GM18507 (cell line): ENCODE measurements at places on chromosomes 2 and 18.

DNA sequence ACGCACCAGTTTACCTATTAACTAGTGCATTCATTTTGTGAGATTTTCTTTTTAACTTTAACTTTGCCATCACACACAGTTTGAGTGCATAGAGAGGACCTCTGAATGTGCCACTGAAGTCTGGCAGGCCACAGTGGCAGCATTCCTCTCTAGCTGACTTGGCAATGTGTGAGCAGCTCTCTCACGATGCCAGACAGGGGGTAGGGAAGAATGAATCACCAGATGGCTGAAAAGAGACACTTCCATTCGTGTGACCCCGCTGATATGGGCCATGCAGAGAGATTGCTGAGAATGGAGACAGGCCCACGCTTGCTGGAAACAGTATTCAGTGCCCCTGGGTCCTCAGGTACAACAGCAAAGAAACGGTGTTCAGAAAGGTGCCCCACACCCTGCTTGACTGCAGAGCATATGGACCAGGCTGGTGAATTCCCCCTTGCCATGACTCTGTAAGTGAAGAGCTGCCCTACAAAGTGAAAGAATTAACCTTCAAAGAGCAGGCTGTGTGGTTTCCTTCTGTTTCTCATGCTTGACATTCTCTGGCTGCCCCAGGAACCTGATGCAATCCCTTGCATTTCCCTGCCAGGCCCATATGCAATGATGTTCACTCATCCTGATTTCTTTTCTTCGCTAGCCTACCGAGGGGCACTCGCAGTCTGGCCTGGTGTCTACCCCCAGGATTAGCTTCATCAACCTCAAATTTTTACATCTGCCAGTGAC lies 236.1 kb downstream of the CDH20 start:
- no peak for DNase-seq

DNA sequence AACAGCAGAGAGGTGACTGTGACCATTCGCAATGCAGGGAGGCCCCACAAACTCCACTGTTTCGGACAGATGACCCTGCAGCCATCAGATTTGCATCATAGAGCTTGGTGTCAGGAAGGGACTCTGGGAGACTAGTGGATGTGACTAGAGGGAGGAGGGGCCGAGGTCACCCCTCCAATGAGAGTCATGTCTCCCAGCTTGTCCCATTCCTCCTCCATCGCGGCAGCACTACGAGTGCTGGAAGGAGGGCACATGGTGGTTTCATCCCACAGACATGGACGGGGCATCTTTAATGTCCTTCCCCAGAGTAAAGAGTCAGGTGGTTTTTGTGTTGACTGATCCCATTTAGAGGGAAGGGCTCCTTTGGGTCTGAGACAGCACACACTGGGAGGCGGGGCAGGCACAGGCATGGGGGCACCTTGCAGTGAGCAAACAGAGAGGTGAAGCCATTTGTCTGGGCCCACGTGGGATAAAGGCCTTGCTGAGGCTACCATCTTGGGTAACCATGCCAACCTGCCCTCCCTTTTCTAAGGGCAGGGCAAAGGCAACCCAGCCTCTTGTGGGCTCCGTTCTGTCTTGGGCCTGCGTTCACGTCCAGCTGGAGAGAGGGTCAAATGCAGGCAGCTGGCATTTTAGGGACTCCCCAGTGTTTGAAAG lies 208.1 kb downstream of the ASB1 start:
- no peak for DNase-seq

DNA sequence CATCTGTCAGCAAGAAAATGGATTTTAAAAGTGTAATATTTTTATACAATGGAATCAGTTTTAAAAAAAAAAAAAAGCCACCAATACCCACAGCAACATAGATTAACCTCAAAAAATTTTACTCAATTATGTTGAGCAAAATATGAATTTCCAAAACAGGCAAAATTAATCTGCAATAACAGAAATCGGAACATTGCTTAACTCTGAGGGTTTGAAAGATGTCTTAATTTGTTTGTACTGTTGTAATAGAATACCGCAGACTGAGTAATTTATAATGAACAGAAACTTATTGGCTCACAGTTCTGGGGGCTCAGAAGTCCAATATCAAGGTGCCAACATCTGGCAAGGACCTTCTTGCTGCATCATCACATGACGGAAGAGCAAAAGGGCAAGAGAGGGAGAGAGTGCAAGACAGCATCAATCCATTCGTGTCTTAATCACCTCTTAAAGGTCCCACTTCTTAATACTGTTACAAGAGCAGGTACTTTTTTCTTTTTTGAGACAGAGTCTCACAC lies 31.8 kb upstream of the TNFAIP6 start:
- no peak for DNase-seq

GRCh38 chr18:77895250-77895649 lies 645.6 kb downstream of the GALR1 start:
- DNase-seq: no peak

DNA sequence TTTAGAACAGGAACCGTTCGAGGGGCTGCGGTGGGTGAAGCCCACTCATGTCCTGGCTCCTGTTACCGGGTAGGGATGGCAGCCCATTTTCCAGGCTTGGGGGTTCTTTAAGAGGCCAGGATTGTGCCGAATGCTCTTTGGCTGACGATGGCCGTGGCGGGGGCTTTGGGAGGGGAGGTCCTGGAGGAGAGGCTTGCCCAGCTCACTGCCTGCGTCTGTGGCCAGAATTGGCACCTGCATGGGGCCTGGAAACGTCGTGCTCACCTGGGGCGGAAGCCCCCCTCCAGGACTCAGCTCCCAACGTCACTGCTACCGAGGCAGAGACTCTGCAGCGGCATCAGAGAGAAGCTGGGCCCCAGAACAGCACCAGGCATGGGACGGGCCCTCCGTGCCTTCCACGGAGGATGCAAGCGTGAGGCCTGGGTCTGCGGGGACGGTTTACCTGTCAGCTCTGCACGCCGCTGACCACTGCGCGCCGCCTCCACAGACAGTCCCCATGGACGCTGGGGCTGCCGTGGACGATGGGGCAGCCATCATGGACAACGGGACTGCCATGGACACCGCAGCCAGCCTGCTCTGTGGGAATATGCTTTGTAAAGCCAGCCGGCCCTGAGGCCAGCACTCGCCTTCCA lies 82.9 kb downstream of the NFATC1 start:
- DNase-seq: no peak

- DNase-seq: no peak
Measured at GRCh38 chr2:200342654-200343053, 36.2 kb downstream of the SPATS2L start.

DNA sequence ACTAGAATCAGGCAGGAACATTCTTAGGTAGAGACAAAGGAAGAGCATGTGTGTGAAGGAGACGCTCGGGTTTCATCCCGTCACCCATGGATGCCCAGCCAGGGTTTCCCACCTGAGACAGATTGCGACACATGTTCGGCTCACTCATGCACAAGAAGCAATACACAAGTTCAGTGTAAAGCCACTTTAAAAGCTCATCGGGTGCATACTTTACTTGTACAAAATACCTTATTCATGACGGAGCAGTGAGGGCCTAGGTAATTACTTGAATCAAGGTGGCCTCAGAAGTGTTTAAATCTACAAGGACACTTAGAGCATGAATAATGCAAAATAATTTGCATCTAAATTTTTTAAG lies 42.0 kb downstream of the ZEB2 start:
- no peak for DNase-seq

DNA sequence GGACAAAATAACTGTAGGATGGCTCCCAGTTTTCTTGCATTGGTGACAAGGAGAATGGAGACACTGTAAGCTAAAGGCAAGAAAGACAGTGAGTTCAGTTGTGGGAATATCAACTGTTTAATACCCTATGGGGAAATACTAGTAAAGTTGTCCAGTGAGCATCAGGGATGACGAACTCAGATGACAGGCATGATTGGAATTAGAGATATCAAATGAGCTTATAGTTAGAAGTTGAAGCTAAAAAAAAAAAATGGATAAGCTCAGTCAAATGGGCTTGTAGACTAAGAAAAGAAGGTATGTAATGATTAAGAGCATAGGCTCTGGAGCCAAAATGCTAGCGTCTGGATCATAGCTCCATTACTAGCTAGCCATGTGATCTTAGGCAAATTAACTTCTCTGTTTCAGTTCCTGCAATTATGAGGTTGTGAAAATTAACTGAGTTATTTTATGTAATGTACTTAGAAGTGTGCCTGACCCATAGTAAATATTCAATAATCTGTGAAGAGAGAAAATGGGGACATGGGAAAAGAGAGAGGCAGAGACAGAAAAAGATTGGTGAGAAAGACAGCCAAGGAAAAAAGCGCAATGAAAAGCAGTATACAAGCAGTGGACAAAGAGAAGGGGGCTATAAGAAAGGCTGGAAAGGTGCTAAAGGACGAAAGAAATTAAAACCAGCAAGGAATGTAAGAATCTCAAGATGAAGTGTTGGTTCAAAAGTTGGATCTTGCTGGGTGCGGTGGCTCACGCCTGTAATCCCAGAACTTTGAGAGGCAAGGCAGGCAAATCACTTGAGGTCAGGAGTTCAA lies 95.7 kb upstream of the SLC39A10 start:
- DNase-seq: no peak

GRCh38 chr2:77009307-77009706 lies 512.9 kb downstream of the LRRTM4 start:
- no peak for DNase-seq

GRCh38 chr2:233912691-233913423 lies 4.3 kb upstream of the TRPM8 start:
- DNase-seq: no peak

DNA sequence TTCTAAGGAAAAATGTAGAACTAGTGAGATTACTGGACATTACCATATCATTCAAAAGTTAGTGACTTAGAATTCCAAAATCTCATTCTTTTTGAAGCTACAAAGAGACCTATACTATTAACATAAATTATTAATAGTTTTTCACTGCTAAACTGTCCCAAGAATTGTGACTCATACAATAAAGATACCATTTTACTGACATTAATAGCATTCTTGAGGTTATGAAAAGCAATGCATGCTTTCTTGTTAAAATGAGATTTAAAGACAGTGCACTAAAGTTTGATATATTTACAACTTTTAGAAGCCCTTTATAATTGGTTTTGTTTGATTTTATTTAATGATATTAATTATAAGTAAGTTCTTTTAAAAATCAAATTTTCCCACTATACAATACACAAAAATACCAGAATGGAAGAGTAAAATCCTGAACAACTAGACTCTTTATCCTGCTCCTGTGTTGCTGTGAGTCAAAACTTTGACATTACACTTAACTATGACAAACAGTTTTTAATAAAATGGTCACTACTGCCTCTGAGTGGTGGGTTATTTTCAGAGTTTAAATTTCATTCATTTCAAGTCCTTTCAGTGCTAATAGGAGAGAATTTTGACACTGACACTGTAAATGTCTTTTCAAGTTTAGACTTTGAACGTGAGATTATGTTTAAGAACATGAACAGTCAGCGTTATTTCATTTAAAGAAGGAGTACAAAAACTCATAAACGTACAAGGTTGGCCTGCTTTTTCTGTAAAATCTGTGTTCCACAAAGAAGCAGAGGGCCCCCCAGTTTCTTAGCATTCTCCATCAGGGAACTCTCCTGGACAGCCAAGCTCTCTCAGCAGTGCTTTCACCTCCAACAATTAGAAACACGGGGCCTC lies 54.5 kb downstream of the FAM124B start:
- no peak for DNase-seq

DNA sequence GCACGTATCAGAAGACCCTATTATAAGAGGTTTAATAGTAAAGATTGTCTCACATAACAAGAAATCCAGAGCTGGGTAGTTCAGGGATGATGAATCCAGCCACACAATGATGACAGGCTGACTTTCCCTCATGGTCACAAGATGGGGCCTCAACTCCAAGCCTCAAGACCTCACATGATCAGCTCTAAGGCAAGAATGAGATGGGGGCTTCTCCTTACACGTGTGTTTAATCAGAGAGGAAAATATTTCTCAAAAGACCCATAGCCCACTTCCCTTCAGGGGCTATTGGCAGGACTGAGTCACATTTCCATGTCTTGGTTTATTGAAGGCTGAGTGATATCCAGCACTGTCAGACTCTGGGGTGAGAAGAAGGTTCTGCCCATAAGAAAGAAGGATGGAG lies 100.2 kb upstream of the FOSL2 start:
- DNase-seq: no peak

DNA sequence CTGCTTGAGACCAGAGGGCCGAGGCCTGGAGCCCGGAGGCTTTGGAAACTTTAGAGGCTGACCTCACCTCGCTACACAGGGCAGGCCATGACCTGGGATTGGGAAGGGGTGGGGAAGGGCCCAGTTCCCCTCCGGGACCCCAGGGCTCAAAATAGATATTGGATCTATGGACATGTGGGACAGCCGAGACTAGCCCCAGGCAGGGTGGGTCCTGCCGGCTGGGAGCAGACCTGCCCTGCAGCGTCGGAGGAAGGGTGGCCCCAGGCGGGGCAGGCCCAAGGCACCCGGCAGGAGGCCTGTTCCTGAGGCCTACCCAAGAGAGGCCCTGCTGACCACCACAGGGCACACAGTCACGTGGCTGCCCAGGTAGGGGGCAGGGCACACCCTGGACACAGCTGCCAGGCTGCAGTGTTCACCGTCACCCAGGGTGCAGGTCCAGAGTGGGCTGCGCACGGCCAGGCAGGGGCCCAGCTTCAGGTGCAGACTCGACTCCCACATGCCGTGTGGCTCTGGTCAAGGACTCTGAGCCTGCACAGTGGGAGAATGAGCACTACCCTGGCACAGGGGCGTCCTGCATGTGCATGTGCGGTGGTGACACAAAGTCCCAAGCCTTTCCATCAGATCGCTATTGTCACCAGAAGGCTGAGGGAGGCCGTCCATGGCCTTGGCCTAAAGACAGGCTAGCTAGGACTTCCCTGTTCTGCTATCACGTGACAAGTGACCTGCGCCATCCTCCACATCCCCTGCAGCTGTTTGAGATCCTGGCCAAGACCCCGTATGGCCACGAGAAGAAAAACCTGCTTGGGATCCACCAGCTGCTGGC lies 13.2 kb downstream of the ANO7 start:
- DNase-seq: no peak

DNA sequence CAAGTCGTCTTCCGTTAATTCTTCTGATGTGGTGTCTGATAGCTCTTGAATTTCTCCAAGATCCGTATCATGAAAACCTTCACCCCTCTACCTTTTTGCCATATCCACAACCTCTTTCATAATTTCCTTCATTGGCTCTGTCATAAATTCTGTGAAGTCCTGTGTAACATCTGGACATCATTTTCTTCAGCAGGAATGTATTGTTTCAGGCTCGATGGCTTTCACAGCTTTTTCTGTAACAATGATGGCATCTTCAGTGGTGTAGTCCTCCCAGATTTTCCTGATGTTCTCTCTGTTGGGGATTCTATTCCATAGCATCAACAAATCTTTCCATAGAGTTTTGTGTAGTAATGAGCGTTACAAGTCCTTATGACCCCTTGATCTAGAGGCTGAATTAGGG lies 114.2 kb upstream of the EML6 start:
- DNase-seq: no peak

- DNase-seq: no peak
Measured at GRCh38 chr2:25251071-25251421, 82.7 kb upstream of the POMC start.

GRCh38 chr2:190964170-190964795 lies 49.7 kb downstream of the STAT1 start:
- DNase-seq: no peak

- no peak for DNase-seq
Measured at GRCh38 chr2:29066997-29067605, 7.2 kb downstream of the PCARE start.
